ENCODE measurements at places on chromosomes 16 and 17.

- no peak for DNase-seq
Observed at GRCh38 chr17:77770331-77771105, 188.0 kb upstream of the TNRC6C start.

- no peak for DNase-seq
Observed at GRCh38 chr16:3945751-3946603, 65.5 kb upstream of the CREBBP start.

DNA sequence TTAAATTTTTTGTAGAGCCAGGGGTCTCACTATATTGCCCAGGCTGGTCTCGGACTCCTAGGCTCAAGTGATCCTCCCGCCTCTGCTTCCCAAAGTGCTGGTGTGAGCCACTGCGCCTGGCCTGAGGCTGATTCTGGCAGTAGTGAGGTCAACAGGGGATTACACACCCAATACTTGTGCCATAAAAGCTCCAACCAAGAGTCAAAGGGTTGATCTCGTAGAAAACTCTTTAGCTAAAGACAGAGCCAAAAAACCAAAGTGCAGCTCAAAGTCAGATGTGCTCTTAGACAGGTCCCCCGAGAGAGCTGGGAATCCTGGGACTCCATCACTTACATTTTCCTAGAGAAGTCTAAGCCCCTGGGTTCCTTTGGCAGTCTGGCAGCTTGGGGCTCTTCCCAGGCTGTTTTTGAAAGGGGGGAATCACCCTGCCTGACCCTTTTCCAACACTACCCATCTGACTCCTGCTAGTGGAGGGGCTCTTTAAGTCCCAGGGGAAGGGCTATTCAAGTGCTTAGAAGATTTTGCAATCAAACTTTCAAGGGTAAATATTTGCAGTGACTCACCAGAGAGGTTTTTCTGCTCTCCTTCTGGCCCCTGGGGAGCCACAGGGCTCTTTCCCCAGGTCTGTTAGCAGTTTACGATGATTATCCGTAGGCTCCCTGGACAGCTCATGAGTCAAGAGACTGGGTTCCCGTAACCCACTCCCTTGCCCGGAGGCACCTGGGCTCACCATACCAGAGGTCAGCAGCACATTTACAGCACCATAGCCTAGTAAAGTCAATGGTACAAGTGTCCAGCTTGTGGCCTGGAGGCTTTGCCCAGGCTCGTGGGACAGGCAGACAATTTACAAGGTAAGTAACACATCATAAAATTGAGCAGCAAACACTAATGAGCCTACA lies 408.7 kb downstream of the SLC39A11 start:
- no peak for DNase-seq

DNA sequence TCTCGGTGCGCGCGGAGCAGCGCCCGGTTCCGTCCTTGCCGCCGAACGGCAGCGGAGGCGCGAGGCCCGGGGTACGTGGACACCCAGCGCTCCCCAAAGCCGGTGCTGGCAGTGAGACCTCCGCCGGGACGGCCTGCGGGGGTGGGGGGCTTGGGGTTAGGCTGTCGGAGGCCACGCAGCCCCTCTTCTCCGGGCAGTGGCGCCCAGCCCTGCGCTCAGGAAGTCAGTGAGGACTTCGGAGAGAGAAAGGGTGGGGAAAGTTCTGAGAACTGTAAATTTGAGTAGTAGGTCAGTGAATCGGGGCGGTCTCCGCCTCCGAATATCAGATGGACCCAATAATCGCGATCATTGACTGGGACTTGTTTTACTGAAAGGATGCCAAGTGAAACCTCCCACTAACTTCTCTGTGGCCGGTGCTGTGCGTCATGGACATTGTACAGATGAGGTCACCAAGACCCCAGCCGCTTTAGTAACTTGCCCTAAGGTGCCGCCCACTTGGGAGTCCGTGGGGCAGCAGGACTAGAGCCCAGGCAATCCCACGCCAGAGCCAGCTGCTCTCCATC lies 468 bp downstream of the IL4R start:
- no peak for DNase-seq

DNA sequence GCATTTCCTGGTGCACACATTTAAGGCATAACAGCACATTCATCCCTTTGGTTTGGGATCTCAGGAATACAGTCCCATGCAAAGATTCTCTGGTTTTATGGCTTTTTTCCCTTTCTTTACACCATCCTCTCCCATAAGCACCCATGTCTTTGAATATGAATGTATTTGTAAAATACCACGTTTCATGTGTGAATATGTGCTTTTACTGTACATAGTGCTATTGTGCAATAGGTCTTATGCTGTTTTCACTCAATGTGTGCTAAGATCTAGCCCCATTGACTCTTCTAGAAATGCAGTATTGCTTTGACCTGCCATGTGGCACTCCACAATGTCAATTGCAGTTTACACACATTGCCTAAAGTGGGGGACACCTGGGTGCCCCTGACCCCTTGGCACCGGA lies 10.1 kb upstream of the SPNS1 start:
- no peak for DNase-seq

- no peak for DNase-seq
Observed at GRCh38 chr17:45307290-45308015, 9.4 kb downstream of the MAP3K14 start.

DNA sequence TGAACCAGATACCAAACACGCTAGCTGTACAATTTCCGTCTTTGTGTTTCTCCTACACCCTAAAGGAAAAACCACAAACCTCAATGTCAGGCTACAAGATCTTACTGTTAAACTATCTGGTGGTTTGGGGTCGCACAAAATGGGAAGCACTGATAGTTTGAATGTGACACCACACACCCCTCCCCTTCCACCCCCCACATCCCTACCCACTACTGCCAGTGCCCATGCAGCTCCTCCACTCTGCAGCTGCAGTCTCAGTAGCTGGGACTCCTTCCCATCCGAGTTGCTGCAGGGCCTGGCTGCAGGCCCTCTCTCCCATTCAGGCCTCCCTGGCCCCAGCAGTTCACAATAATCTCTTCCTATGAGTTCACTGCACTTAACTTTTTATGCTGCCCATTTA lies 18.4 kb downstream of the TRAP1 start:
- DNase-seq = no peak

DNA sequence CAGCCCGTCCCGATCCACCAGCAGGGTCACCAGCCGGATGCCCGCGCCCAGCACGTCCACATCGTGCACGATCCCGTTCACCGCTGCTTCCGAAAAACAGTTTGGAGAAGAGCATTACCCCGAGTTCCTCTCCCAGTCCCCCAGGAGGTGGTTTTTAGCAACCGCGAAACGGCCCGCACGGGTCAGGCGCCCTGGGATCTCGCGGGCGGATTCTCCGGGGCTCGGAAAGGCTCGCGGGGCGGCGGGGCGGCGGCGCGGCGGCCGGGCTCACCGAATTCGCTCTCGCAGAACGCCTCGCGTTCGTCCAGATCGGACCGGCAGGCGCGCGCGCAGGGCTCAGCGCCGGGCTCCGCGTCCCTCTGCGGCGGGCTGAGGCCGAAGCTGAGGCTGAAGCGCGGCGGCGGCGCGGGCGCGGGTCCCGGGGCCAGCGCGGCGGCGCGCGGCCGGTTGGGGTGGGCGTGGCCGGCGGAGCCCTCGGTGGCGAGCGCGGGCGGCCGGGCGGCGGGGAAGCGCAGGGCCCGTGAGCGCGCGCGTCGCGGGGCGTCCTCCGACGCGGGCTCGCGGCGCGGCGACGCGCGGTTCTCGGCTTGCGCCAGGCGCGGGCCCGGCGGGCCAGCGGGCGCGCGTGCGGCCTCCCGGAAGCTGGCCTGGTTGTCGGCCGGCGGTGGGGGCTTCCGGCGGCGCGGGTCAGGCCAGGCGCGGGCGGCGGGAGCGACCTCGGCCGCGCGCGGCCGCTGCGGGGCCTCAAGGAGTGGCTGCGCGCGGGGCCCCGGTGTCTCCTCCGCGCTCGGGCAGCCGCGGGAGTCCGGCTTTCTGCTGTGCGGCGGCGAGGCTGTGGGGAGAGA lies 2.9 kb downstream of the C17orf58 start:
- peak; percentile 25 for DNase-seq

- peak; percentile 65 for DNase-seq
Observed at GRCh38 chr17:27601069-27601974, 29.7 kb upstream of the LGALS9 start.

DNA sequence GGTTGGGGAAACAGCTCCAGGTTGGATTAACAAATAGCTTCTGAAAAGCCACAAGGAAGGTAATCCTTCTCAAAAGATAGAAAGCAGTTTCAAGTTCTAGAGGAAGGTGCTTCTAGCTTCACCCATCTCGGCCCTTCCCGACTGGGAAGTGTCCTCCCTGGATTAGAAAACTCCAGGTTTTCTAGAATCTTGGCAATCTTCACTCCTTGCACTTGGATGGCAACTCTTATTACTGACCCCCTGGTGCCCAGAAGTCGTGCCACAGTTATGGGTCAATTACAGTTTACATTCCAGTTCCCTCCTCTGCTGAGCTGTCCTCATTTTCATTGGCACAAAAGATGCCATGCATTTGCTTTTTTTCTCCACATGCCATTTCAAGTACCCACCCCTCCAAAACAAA lies 65.6 kb downstream of the SMG6 start:
- no peak for DNase-seq

DNA sequence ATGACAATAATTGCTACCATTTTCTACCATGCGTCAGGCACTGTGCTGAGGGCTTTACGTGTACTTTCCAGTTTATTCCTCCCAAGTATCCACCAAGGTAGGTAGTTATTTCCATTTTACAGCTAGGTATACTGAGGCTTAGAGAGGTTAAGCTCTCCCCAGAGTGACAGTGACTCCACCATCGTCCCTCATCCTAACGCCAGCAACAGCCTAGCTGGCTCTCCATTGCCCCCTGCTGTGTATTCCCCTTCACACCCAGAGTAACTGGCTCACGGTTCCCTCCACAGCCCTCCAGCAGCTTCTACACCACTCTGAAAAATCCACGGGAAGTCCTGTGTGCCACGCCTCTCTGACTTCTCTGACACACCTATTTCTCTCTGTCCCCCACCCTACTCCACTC lies 7.1 kb upstream of the ASGR1 start:
- DNase-seq = no peak

DNA sequence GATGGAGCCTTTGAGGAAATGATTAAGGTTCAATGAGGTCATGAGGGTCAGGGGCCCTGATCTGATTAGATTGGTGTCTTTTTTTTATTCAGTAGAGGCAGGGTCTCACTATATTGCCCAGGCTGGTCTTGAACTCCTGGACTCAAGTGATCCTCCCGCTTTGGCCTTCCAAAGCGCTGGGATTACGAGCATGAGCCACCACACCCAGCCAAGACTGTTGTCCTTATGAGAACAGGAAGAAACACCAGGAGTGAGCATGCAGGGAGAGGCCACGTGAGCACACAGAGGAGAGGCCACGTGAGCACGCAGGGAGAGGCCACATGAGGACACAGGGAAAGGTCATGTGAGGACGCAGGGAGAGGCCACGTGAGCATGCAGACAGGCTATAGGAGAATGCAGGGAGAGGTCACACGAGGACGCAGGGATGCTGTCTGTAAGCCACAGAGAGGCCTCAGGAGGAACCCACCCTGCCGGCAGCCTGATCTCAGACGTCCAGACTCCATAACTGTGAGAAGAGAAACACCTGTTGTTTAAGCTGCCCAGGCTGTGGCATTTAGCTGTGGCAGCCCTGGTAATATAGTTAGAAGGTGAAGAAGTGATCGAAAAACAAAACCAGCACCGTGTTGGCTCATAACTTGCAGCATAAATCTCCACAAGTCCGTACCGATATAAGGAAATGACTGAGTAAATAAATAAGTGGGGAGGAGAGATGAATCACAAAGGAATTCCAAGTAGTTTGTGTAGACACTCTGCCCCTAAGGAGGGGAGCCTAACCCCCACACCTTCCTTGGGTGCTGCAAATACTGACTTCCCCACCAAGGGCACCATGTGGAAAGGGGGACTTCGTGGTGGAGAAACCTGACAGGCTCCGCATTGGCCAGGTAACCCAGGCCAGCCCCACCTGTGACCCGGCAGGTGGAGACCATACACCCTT lies 14.6 kb upstream of the CSNK1D start:
- DNase-seq = no peak

- DNase-seq = no peak
Observed at GRCh38 chr16:7976563-7976962, 613.7 kb downstream of the TMEM114 start.

DNA sequence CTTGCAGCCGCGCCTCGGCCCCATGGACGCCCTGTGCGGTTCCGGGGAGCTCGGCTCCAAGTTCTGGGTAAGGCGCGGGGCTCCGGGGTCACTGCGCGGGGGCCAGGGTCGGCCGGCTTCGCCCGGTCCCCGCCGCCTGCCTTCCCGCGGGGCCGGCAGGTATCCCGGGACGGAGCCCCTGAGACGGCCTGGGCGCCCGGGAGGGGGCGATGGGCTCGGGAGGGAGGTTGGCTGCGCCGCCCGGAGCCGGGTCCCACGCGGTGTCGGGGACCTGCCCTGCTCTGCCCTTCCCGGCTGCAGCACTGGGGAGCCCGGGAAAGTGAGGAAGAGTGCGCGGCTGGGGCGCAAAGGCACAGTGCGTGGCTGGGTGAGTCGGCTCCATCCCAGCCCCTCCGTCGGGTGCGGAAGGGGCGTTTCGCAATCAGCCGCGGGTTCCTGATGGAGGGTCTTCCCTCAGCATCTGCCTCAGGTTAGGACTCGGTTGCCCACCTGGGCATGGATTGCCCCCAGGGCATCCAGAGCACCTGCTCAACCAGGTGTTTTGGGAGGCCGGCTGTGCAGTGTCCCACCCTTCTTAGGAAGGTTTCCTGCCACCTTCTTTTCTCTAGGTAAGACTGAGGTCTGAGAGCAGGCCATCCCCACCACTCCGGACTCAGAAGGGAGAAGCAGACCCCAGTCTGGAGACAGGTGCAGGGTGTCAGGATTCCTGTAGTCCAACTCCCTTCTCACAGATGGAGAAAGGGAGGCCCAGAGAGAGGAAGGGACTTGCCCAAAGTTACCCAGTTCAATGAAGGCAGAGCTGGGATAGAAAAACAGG lies 442 bp downstream of the ABCC3 start:
- no peak for DNase-seq

DNA sequence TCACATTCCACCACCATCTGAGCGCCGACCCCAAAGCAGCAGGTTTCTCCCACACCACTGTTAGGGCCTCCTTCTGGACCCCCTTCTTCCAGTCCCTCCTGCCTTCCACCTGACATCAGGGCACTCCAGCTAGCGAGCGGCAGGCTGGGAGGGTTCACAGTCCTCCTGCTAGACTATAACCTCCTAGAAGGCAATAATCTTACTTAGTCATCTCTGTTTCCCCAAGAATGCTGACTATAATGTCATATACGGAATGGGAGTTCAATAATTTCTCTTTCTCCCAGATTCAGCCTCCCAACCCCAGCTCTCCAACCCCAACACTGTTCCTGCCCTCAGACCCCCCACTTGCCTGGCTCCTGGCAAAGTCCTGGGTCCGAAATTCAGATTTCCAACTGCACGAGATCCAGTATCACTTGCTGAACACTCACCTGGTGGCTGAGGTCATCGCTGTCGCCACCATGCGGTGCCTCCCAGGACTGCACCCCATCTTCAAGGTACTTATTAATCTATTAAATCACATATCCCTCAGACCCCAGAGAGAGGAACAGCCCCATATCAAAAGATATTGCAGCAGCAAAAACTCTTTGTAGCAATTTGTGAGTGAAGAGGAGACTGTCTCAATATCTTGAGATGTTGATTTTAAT lies 5.6 kb downstream of the ALOX12 start:
- DNase-seq = no peak

- peak; percentile 27 for DNase-seq
Observed at GRCh38 chr17:56833057-56833808, 487 bp downstream of the C17orf67 start.

Data from stimulated activated CD4-positive, alpha-beta T cell treated with anti-CD3 and anti-CD28 coated beads, TNF-alpha, amount 100 ng/mL, for 1 hour (primary cell).